ENCODE measurements at places on chromosomes 6 and 20. TPM values are rescaled to one million over a fixed set of nuclear protein-coding genes. Genes with fewer than 3 reads are reported as not detected.
A peak's percentile ranks its signal among the peaks of the same experiment; 100 is the strongest.

Gene CTAGE9
- not detected for total RNA-seq

DNA sequence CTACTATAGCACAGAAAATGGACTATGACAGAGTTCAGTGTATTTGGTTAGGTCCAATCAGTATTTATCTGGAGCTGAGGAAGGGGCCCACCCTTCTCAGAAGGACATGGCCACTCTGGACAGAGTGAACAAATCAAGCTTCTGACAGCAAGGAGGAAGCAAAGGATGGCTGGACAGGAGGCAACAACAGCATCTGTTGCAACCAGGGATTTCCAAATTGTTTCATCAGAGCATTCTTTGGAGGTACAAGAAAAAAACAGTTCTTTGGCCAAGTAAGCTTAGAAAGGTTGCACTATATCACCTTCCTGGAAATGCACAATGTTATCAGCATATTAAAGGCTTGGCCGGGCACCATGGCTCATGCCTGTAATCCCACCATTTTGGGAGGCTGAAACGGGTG lies 118.7 kb upstream of the SLC22A16 start:
- H3K4me1 ChIP-seq, result no peaks in the 10 kb centered on the region
- no peak overlapping the region for H3K27ac ChIP-seq
- DNase-seq, result no peak
- no peak overlapping the region for H3K4me3 ChIP-seq
- no peaks in the 10 kb centered on the region for H3K36me3 ChIP-seq
- H3K27me3 ChIP-seq, result no peaks in the 10 kb centered on the region

Gene OR2B6
- total RNA-seq, result not detected

GRCh38 chr6:166989427-166990032 lies 9.7 kb upstream of the CEP43 start:
- H3K4me1 ChIP-seq, result no peaks in the 10 kb centered on the region
- H3K27ac ChIP-seq, result no peak overlapping the region
- H3K4me3 ChIP-seq, result no peak overlapping the region
- DNase-seq, result no peak

Gene TXLNB
- total RNA-seq, result 0.66 TPM

DNA sequence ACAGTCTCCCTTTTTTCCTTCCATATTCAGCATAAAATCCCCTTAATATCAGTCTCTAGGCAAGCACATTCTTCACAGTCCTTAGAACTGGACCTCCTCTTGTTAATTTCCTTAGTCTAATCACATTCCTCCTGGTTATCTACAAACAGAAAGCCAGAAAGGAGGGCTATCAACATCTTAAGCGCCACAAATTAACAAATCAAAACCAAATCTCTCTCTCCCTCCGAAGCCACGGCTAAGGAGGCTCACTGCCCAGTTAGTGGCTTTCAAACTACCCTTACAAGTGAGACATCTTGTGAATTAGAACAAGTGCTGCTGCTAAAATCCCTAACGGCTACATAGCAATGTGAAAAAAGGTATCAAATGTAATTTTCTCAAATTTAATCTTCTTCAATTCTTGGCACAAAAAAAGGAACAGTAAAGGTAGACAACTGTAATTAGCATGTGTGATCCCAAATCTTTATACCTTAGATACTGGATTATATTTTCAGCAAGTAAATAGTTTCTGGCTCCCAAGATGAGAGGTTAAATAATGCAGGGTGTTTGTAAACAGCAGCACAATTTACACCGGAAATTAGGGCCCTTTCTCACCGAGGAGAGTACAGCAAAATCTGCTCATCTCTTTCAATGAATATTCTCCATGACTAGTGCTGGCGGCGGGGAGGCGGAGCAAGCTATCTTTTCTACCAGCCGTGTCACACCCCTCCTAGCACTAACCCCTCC lies 1.4 kb upstream of the TRIM39 start:
- DNase-seq, result no peak
- H3K27ac ChIP-seq, result peak overlapping the region; percentile 94
- no peaks in the 10 kb centered on the region for H3K27me3 ChIP-seq
- no peaks in the 10 kb centered on the region for H3K36me3 ChIP-seq
- peak overlapping the region; percentile 72 for H3K4me3 ChIP-seq

- DNase-seq, result no peak
- no peaks in the 10 kb centered on the region for H3K27me3 ChIP-seq
- H3K4me1 ChIP-seq, result no peaks in the 10 kb centered on the region
- no peaks in the 10 kb centered on the region for H3K36me3 ChIP-seq
- no peak overlapping the region for H3K4me3 ChIP-seq
These were observed 104.4 kb upstream of the TAB2 start for GRCh38 chr6:149212892-149213801.

- H3K27me3 ChIP-seq, result no peaks in the 10 kb centered on the region
- no peak overlapping the region for H3K4me3 ChIP-seq
- H3K27ac ChIP-seq, result no peak overlapping the region
- no peaks in the 10 kb centered on the region for H3K36me3 ChIP-seq
- DNase-seq, result no peak
These were observed 625.5 kb downstream of the CDH26 start for GRCh38 chr20:60583741-60584140.

DNA sequence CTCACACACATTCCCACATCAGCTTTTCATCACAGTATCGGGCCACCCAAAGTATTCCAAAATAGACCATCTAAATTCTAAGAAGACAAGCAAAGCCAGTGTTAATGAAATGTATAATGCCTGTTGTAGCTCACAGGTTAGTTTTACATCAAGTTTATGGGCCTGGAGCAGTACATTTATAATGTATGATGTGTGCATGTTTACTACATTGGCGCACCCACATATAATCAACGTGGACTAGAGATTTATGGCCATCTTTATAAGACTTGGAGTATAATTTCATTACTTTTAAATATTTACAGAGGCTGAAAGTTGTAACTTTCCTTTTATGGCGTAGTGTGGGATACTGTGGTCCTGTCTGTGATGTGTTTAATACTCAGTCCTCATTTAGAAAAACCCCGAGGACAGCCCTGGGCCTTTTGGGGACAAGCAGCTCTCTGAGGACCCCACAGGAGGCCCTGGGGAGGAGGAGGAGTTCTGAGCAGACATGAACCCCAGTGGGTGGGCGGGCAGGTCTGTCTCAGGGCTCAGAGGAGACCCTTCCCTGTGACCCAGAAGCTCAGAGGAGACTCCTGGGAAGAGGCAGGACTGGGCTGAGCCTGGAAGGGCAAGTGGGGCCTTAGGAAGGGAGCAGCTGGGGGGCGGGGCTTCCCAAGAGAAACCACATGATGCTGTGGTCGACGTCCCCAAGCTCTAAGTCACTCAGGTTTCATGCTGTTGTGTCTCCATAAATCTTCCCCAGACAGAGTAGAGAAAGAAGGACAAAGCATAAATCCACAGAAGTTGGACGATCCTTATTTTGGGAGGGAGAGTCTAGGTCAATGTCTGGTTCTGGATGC lies 232.1 kb downstream of the PREX1 start:
- no peaks in the 10 kb centered on the region for H3K36me3 ChIP-seq
- no peak overlapping the region for H3K4me3 ChIP-seq
- no peaks in the 10 kb centered on the region for H3K4me1 ChIP-seq

GRCh38 chr20:391041-391711 lies 10.6 kb downstream of the TRIB3 start:
- DNase-seq, result peak; percentile 34
- H3K36me3 ChIP-seq, result no peaks in the 10 kb centered on the region
- no peaks in the 10 kb centered on the region for H3K4me1 ChIP-seq
- no peaks in the 10 kb centered on the region for H3K27me3 ChIP-seq

Gene GMPR
- total RNA-seq, result 51.4 TPM

DNA sequence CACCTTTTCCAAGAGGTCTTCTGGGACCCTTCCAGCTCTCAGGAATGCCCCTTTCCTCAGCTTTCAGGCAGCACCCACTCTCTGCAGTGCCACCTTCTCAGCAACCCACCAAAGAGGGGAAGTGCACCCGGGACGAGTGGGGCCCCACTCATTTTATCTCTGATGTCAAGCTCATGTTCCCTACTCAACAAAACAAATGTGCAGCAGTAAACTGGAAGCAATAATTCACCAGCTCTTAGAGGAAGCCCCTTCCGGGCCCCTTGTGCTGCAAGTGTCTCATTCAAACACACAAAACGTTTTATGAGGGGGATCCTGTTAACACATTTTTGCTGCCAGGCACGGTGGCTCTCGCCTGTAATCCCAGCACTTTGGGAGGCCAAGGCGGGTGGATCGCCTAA lies 13.6 kb downstream of the GFOD1 start:
- H3K36me3 ChIP-seq, result no peaks in the 10 kb centered on the region
- peak; percentile 56 for DNase-seq
- H3K27me3 ChIP-seq, result no peaks in the 10 kb centered on the region
- H3K27ac ChIP-seq, result no peak overlapping the region
- no peaks in the 10 kb centered on the region for H3K4me1 ChIP-seq

Gene LY6G6D
- total RNA-seq, result not detected

GRCh38 chr6:7528565-7528964 lies 12.9 kb upstream of the DSP start:
- no peaks in the 10 kb centered on the region for H3K36me3 ChIP-seq
- DNase-seq, result no peak
- no peaks in the 10 kb centered on the region for H3K27me3 ChIP-seq
- no peaks in the 10 kb centered on the region for H3K4me1 ChIP-seq
- no peak overlapping the region for H3K27ac ChIP-seq

Gene GSTA4
- 17.4 TPM for total RNA-seq

DNA sequence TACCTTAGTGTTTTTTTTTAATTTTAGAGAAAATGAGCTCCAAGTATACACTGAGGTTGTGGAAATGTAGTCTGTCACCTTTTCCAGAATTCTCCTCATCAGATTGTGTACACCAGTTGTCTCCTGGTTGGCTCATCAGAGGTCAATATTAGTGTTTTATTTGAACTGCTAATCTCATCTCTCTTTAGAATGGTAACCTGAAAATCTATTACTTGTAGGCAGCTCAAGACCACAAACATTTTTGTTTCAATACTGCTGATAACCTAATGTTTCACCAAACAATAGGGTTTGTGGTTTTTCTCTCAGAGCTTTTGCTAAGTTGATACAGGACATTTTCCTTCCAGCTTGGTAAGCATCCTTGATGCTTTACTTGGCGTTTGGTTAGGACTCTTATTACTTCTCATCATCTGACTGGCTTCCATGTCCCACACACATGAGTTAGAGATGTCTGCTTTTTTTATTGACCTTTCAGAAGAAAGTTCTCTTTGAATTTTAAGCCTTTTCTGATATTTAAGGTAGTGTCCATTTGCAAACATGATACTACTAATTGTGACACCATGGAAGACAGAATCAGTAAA lies 15.1 kb downstream of the ADGRG6 start:
- no peak overlapping the region for H3K4me3 ChIP-seq
- DNase-seq, result no peak
- no peaks in the 10 kb centered on the region for H3K27me3 ChIP-seq
- H3K4me1 ChIP-seq, result no peaks in the 10 kb centered on the region

- no peaks in the 10 kb centered on the region for H3K36me3 ChIP-seq
- H3K4me3 ChIP-seq, result no peak overlapping the region
- H3K27ac ChIP-seq, result no peak overlapping the region
- H3K27me3 ChIP-seq, result no peaks in the 10 kb centered on the region
These were observed 24.0 kb downstream of the HLA-DPA1 start for GRCh38 chr6:33049323-33050013.

- no peak overlapping the region for H3K27ac ChIP-seq
- no peaks in the 10 kb centered on the region for H3K36me3 ChIP-seq
- H3K4me1 ChIP-seq, result peaks cover 3% of the 10 kb centered on the region
- peak; percentile 90 for DNase-seq
- no peak overlapping the region for H3K4me3 ChIP-seq
- H3K27me3 ChIP-seq, result no peaks in the 10 kb centered on the region
These were observed 222.0 kb upstream of the PDE10A start for GRCh38 chr6:165884813-165885765.

Gene MBOAT1
- total RNA-seq, result 15.1 TPM

Data from kidney (tissue), 22 donors.